Liver (tissue), 10 donors: ENCODE measurements at places on chromosomes 7 and 10. TPM values are rescaled to one million over a fixed set of nuclear protein-coding genes. Genes with fewer than 3 reads are reported as not detected.

ATP5MK gene
- total RNA-seq, result 190 TPM

PTPN20 gene
- total RNA-seq, result 1.4 TPM

DLX5 gene
- not detected for total RNA-seq

NPSR1 gene
- not detected for total RNA-seq

CYP26A1 gene
- total RNA-seq, result not detected

CPEB3 gene
- 8.4 TPM for total RNA-seq

GALNT17 gene
- total RNA-seq, result 0.42 TPM

SNX10 gene
- total RNA-seq, result 14.0 TPM

GPR26 gene
- not detected for total RNA-seq

LRRC4 gene
- total RNA-seq, result 0.75 TPM

GRM3 gene
- total RNA-seq, result 0.09 TPM

C10orf90 gene
- 0.05 TPM for total RNA-seq

CDHR3 gene
- total RNA-seq, result 10.5 TPM

FAM25G gene
- not detected for total RNA-seq

CLDN4 gene
- 0.37 TPM for total RNA-seq

CALN1 gene
- 0.14 TPM for total RNA-seq

OGDHL gene
- total RNA-seq, result 5.2 TPM

LIPM gene
- not detected for total RNA-seq

SP8 gene
- total RNA-seq, result not detected

AVPI1 gene
- 7.8 TPM for total RNA-seq

FKBP9 gene
- total RNA-seq, result 44.8 TPM

OPALIN gene
- not detected for total RNA-seq

TFR2 gene
- total RNA-seq, result 358 TPM

PRR15 gene
- 0.17 TPM for total RNA-seq

MLLT10 gene
- total RNA-seq, result 47.4 TPM

ANKRD61 gene
- not detected for total RNA-seq

PAX4 gene
- total RNA-seq, result not detected

STRIP2 gene
- total RNA-seq, result 0.50 TPM

ABCC2 gene
- 234 TPM for total RNA-seq

SPDYE1 gene
- not detected for total RNA-seq

KIN gene
- total RNA-seq, result 3.8 TPM

FAM25C gene
- not detected for total RNA-seq

HMX3 gene
- not detected for total RNA-seq

DLX6 gene
- not detected for total RNA-seq

TMEM229A gene
- total RNA-seq, result 0.23 TPM

SLC26A5 gene
- 0.67 TPM for total RNA-seq

AKR1E2 gene
- 4.7 TPM for total RNA-seq

PRSS37 gene
- total RNA-seq, result not detected

MYH16 gene
- total RNA-seq, result not detected

GRID2IP gene
- 0.08 TPM for total RNA-seq

TMEM270 gene
- not detected for total RNA-seq

TRIM24 gene
- total RNA-seq, result 19.7 TPM

CCL26 gene
- not detected for total RNA-seq
